ENCODE measurements at places on chromosomes 2 and 18.

DNA sequence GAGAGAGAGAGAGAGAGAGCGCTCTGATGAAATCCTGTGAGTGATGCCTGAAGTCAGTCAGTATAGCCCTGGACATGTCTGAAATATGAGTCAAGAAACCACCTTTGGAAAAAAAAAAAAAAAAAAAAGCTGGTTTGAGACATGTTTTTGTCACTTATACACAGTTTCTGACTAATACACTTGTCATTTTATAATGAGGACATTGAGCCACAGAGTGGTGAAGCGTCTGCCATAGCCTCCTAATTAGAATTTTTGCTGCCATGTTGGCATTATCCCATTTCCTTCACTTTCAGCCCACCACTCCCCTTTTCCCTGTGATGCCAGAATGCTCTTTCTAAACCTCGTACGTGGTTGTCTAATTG, 15.7 kb upstream of the MYO3B start:
- DNase-seq = peak; percentile 49

- DNase-seq = no peak
Observed at GRCh38 chr2:183490914-183491313, 366.7 kb downstream of the NUP35 start.

GRCh38 chr18:58955738-58956137, 91.1 kb downstream of the ZNF532 start:
- no peak for DNase-seq

DNA sequence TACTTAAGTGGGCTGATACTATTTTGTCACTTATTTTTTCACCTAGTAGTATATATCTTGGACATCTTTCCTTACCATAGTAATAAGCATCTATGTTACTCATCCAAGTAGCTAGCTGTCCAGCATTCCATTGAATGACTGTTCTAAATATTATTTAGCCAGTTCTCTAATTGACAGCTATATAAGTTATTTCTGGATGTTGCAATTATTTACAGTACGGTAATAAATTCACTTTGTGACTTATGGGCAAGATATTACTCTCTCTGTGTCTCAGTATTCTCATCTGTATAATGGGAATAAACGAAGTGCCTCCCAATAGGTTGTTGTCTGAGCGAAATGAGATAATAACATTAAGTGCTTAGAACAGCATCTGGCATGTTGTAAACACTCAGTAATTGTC, 46.6 kb upstream of the AGAP1 start:
- peak; percentile 30 for DNase-seq

GRCh38 chr2:60780721-60781120, 24.7 kb downstream of the PAPOLG start:
- DNase-seq = no peak

DNA sequence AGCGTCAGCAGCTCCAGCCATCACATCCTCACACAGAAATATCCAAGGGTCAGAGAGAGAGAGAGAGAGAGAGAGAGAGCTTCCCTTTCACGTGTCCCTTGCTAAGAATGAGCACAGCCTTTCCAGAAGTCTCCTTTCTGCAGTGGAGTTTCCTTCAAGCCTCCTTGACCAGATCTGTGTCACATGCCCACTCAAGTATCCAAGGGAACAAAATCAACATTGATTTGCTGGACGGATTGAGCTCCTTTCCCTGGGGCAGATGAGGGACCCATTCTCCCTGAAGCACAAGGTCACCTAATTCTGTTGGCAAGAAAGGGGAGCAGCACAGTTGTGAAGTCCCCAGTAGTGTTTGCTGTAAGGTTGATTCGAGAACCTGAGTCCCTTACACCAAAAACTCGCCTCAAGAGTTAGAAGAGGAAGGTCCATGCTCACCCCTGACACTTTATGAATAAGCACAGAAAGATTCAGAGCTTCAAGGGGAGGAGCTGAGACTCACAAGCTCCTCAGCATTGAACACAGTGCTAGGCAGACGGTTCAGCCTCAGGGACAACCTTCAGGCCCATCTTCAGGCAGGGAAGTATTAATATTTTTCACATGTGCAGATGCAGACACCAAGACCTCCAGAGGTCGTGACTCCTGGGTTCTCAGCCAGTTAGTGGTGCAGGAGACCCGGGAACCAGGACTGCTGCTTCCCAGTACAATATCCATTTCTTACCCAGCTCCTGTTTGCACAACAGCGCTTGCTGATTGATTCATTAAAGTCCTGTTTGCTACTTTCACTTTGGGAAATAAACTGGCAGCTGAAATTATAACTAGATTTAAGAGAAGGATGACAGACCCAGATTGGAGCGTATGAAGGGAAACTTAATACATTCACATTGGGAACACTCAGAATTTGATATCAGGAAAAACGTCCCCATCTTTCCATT, 38.2 kb upstream of the MARCO start:
- no peak for DNase-seq

- DNase-seq = no peak
Observed at GRCh38 chr2:99832926-99833325, 309.5 kb downstream of the AFF3 start.

- DNase-seq = no peak
Observed at GRCh38 chr18:39843546-39843945, 2111.5 kb upstream of the PIK3C3 start.

- no peak for DNase-seq
Observed at GRCh38 chr2:234650911-234651310, 154.0 kb upstream of the ARL4C start.

DNA sequence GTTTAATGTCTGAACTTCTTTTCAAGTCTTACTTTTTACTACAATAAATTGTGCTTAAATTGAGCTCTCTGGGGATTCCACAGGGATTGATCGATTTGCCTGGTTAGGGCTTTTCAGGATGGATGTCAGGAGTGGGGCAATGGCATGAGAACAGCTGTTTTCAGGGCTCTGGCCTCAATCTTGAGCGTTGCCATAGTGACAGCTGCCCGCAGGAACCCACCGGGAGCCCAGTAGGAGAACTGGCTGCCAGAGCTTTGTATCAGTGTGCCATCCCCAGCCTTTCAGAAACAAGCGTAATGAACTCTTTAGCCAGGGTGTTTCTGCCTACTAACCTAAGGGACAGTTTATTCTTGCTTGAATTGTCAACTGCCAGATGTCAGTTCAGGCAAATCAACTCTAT, 93.5 kb downstream of the GALNT3 start:
- DNase-seq = no peak

DNA sequence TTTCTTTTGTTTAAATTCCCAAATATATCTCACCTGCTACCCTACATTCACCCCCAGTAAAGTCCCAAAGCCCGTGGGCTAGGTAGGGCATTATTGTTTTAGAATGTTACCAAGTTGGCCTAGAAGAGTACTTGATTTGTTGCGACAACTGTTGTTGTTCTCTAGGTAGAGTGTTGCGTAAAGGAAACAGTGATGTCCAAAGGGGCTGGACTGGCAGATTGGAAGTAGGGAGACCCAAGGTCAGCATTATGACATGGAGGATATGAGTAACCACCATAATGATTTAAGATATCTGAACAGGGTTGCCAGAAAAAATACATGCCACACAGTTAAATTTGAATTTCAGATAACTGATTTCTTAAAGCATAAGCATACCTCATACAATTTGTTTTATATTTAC, 39.2 kb downstream of the SCN1A start:
- DNase-seq = no peak

All from HS-5 (cell line).